Nucleus accumbens (tissue), 56 donors: ENCODE measurements at places on chromosomes 6 and 20.
A peak's percentile ranks its signal among the peaks of the same experiment; 100 is the strongest.

DNA sequence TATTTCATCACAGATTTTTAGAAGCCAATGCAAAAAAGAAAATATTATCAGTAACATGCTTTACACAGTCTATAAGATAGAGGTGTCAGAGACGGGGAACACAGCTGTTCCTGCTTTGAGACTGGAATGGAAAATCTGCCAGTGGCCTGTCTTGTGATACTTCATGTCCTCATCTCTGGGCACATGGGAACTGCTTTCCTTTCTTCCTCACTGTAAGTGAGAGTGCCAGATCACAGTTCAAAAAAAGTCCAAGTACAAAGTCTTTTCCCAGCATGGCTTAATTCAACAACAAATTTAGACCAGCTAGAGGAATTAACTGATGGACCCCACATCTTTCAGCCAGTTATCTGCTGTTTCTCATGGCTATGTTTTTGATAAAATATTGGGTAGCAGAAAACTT is 490.4 kb downstream of the CDKAL1 start:
- DNase-seq: no peak

- no peak for DNase-seq
These were observed 66.0 kb downstream of the RNF182 start for GRCh38 chr6:13990796-13991195.

GRCh38 chr6:121851056-121851455 is 415.6 kb downstream of the GJA1 start:
- DNase-seq: peak; percentile 4

- no peak for DNase-seq
These were observed 554.8 kb downstream of the DHX35 start for GRCh38 chr20:39516964-39517363.

DNA sequence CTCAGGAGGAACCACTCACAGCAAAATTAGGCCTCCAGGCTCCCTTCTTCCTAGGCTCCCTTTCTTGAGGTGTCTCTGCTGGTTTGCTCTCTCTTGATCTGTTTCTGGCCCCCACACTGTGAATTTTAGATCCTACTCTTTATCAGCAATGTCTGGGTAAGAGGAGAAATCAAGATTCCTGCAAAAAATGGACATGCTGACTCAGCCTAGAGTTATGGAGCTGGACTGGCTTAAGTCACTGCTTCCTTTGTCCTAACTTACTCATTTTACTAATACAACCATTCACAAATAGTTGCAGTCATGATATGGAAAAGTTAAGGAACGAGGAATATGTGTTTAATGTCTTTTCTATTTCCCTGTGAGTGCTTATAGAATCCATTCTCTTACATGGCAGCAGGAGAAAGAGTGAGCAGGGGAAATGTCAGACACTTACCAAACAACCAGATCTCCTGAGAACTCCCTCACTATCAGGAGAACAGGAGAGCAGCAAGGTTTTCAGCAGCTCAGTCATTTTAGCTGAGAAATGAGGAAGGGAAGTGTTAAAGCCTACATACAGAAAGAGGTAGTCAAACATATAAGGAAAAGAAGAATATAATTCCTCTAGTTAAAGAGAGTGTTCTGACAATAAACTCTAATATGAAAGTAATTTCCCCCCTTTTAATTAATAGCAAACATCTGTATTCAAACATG is 160.8 kb downstream of the PDE7B start:
- DNase-seq: no peak

DNA sequence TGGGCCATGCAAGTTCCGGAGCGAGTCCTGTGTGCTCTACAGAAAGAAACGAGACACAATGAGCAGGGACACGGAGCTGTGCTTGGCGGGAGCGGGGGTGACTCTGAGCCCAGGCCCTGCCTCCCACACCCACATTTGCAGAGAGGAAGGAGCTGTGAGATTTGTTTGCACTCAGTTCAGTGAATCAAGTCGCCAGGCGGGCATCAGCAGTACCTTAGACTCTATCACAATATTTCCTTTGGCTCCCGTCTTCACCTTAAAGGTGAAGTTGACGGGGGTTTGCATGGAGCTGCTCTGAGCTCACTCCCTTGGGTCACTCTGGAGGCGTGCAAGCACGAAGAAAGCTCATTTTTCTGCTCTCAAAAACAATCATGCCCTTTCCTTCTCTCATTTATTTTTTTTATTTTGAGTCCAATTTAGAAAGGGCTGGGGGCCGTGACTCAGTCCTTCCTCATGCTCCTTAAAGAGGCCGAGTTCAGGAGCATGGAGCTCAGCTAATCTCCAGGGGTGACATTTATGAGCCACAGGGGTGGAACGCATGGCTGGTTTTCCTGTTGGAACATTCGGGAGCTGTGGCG is 188.2 kb downstream of the NFATC2 start:
- no peak for DNase-seq

GRCh38 chr6:47363736-47364135 is 54.0 kb upstream of the TNFRSF21 start:
- no peak for DNase-seq

- no peak for DNase-seq
These were observed 85.2 kb downstream of the PRSS35 start for GRCh38 chr6:83597511-83597910.
